HS-5 (cell line): ENCODE measurements at places on chromosomes 7 and 10.

DNA sequence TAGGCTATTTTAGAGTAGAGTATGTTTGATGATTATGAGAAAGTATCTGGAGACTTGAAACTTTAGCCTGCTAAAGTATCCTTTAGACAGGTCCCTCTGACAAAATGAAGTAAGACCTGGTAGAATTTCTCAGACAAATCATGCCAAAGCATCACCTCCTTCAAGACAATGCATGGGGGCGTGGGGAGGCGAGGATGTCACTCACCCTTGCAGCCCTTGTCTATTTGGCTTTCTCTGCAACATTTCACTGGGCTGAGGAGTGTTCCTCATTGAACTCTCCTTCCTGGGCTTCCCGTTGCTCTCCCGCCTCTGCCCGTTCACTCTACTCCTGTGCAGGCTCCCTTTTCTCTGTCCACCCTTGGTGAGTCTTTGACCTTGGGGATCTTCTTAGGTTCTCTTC, 98.5 kb downstream of the JAZF1 start:
- DNase-seq: no peak

DNA sequence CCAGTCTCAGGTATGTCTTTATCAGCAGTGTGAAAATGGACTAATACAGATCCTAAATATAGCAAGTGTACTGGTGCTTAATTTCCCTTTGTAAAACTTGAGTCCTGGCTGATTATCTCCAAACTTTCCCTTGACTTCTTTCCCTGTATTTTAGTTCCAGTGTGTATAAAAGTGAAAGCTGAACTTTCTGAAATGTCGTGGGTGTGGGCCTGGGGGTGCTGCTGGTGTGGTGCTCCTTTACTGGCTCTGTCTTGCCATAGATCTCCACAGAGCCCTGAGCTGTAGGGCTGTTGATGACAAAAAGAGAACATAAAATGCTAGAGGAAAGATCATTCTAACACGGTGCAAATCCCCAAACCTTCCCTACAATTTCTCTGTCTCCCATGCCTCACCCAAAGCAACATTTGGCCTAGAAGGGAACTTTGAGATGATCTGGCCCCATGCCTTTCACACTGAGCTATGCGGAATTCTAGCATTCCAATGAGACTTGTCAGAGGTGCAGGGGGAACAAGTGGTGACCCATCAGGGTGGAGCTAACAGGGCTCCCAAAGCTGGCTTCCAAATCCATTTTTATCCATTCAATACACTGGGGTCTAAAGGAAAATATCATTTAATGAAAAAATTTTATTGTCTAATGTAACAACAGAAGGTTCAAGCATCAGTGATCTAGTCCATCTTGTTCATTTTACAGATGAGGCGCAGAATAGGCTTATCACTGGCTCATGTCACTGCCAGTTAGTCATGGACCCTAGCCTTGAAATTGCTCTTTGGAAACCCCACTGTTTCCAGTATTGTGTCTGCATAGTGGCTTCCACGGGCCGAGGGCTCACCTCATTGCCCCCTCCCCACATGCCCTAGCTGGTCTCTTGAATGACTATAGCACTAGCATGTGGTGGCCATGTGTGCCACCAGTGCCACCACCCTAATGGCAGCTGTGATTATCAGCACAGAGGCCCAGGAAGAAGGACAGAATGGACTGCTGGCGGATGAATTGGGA, 1000.9 kb downstream of the LRMDA start:
- DNase-seq: peak; percentile 80

DNA sequence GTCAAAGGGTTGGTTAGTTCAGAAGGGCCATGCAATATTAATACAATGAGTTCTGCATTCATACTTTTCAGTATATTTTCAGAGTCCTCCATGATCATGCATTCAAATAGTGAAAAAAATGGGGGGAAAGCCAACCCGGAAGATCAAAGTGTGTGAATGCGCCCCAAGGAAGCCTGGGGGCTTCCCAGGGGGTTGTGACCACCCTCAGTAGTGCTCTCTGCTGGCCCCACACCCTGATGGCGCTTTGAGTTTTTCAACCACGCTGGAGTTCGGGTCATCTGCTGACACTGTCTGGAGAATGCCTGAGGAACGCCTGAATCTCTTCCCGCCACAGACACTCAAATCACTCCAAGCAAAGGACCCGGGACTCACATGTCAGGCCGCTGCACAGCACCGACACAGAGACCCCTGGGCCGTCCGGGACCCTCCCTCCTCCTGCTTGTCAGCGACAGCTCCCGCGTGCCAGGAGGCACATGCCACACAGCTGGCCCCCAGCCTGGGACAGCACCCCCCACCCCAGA, 1.0 kb downstream of the TNS3 start:
- DNase-seq: no peak

DNA sequence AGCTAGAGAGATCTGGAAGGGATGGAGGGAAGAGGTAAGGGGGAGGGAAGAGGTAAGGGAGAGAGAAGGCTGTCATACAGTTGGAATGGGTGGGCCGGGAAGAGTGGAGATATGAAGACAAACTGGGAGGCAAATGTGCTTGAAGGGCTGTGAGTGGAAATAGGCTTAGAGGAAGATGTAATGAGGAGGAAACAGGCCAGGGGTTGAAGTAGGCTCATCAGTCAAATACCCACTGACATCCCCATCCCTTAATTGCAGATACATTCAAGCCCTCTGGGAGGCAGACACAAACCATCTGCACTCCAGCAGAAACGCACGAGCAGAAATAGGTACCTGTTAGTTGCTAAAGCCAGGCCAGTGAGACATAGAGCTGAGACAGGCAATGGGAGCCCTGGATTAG, 2.1 kb downstream of the SYNPO2L start:
- DNase-seq: no peak

- no peak for DNase-seq
Observed at GRCh38 chr10:132041340-132041739, 24.4 kb upstream of the JAKMIP3 start.

DNA sequence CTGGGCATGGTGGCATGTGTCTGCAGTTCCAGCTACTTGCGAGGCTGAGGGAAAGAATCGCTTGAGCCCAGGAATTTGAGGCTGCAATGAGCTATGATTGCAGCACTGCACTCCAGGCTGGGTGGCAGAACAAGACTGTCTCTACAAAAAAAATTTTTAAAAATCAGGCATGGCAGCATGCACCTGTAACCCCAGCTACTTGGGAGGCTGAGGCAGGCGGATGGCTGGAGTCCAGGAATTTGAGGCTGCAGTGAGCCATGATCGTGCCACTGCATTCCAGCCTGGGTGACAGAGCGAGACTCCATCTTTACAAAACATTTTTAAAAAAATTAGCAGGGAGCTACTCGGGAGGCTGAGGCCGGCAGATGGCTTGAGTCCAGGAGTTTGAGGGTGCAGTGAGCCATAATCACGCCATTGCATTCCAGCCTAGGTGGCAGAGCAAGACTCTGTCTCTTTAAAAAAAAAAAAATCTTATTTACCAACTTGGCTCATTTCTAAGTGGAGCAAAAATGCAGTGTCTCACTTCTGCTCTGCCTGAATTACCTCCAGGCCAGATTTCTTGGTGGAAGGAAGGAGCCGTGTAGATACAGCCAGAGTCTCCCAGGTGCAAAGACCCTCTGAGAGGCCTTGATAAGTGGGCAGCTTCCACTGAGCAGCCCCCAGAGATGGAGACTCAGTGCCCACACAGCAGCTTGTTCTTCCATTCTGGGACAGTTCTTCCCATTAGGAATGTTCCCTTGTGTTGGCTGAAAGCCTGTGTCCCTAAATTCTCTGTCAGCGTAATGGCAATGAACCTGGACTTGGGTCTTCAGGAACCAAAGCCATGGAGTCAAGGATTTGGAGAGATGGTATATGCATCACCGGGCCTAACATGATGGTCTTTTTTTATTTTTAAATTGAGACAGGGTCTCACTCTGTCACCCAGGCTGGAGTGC, 30.0 kb downstream of the GTF2IRD1 start:
- DNase-seq: no peak

- DNase-seq: no peak
Observed at GRCh38 chr10:67098461-67098860, 172.6 kb downstream of the LRRTM3 start.

DNA sequence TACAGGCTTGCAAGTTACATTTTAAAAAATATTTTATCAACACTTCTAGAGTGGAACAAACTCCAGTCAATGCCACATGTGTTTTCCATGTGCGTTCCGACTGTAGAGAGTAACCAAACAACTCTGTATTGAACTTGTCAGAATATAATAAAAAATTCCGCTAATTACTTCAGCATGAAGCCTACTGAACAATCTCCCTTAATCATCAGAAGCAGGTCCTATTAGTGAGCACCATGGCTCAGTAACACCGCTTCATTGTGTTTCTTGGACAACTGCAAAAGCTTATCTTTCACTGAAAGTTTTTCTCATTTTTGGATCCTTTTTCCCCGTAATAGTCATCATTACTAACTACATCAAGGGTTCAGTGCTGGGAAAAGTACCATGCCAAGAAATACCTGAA, 117.0 kb downstream of the MKX start:
- no peak for DNase-seq

- DNase-seq: no peak
Observed at GRCh38 chr7:98981701-98982100, 103.4 kb downstream of the TRRAP start.

DNA sequence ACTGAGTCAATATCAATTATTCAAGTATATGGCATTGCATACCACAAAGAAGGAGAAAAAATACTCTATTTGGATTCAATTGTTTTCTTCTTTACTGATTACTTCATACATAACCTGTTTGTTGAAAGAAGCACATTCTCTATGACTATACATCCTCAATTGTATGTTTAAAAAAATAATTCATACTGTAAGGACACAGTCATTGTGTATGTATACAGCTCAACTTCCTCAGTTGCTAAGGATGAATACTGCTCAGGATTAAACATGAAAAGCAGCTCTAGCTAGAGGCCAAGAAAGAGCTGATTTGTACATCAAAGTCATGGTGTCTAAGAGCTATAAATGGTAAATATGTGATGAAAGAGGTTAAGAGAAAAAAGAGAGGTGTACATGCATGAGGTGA, 15.8 kb upstream of the BPGM start:
- no peak for DNase-seq

GRCh38 chr10:77715088-77715487, 77.5 kb upstream of the KCNMA1 start:
- no peak for DNase-seq

DNA sequence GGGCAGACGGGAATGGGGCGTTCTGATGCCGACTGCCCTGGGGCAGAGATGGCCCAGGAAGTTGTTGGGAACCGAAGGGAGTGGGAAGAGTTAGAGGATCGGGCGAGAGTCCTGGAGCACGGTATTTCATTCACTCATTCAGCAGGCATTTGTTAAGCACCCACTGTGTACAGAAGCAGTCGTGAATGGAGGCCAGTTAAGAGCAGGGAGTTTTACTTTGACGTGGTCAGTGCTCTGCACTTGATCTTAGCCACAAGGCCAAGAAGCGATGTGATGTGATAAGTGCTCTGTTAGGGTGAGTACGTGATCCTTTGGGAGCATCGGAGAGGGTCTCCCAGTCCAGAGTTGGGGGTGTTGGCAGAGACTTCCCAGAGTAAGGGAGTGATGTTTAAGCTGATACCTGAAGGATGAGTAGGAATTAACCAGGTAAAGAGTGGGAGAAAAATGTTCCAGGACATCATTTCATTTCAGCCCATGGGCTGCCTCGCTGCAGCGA, 890 bp downstream of the ZFYVE27 start:
- DNase-seq: no peak
